ENCODE measurements at places on chromosomes 6 and 20. TPM values are rescaled to one million over a fixed set of nuclear protein-coding genes. Genes with fewer than 3 reads are reported as not detected.

The AKAP12 gene
- total RNA-seq: 50.7 TPM

- no peak for DNase-seq
These were observed 78.7 kb downstream of the FOXC1 start for GRCh38 chr6:1688396-1688795.

DNA sequence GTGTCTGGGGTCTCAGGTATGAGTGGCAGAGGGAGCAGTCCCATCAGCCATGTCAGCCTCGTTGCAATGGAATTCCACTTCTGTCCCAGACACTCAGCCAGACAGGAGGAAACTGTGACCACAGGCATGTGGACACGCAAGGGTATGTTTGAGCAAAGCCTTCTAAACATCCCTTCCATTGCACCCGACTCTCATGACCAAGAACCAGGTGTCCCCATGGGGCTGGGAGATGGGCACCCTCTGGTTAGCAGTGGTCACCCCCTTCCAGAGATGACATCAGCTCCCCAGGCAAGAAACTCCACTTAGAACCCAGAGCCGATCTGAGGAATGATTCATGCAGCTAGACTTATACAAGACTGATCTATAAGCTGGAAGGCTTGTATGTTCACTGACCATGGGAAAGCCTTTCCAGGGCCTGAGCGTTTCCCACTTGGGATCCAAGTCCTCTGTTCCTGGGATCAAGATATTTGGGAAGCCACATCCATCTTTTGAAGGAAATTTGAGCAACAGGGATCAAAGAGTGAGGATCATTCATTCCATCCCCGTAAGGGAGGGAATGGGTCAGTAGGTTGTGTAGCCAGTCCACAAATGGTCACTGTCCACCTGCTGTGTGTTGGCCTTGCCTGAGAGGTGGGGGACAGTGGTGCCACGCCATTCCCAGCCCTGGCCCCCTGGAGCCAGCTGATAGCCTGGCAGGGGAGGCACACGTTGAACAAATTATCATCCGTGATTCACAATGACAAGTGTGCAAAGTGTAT lies 3.9 kb upstream of the MRGBP start:
- no peak for DNase-seq

The TRERF1 gene
- 9.7 TPM for total RNA-seq

DNA sequence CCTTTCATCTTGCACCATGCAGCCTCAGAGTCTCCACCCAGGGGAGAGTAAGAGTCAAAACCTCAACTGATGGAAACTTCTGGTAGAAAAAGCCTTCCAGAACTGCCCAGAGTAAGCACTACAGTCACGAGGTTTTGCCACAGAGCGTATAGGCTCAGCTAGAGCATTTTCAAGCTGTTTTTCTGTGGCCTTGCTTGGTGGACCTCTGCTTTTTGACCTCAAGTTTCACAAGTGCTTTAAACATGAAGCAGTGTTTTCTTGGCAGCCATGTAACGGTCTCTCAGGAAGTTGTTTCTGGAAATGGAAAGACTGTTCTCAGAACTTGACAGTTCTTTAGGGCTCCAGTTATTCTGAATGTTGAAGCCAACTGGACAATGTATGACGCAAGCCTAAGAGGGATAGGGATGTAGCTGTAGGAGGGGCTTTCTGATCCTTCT lies 146.5 kb downstream of the ZDHHC14 start:
- no peak for DNase-seq

GRCh38 chr6:37809197-37809543 lies 10.4 kb upstream of the ZFAND3 start:
- no peak for DNase-seq

- no peak for DNase-seq
These were observed 279.1 kb downstream of the UTRN start for GRCh38 chr6:144564202-144564601.

The BHLHE23 gene
- total RNA-seq: 2.1 TPM
